Stimulated activated CD8-positive, alpha-beta memory T cell treated with anti-CD3 and anti-CD28 coated beads, Interleukin-2, amount 100 ng/mL, for 1 hour (primary cell): ENCODE measurements at places on chromosomes 3 and 15.

DNA sequence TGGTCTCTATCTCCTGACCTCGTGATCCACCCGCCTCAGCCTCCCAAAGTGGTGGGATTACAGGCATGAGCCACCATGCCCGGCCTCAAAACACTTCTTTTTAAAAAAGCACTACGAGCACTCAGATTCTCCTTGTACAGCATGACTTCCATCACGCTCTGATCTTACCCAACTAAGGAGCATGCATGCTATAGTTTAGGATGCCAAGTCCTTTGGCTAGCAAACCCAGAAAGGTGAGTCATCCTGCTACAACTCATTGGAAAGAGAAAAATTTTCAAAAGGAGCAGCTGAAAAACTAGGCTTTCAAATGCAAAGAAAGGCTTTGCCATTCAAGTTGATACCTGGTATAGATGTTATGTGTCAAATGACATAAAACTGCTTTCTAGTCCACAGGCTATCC, 70.3 kb upstream of the PRICKLE2 start:
- no peak for DNase-seq

DNA sequence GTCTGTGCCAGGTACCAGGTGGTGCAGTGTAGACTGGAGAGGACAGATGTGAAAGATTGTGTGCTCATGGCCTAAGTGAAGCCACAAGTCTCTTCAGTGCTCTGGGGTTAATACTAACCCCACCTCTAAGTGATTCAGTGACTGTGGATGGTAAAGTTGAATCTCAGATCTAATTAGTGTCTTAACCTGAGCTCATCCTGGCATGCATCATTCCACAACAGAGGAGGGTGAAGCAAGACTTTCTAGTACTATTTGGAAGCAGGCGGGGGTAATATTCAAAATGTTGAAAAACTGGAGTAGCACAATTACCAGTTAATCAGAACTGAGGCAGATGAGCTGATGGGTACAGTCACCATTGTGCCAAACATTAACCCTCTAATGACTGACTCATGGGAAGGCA, 2.8 kb upstream of the MESD start:
- no peak for DNase-seq

GRCh38 chr15:67922971-67923945, 83.4 kb upstream of the RNU6-1 start:
- DNase-seq: no peak

DNA sequence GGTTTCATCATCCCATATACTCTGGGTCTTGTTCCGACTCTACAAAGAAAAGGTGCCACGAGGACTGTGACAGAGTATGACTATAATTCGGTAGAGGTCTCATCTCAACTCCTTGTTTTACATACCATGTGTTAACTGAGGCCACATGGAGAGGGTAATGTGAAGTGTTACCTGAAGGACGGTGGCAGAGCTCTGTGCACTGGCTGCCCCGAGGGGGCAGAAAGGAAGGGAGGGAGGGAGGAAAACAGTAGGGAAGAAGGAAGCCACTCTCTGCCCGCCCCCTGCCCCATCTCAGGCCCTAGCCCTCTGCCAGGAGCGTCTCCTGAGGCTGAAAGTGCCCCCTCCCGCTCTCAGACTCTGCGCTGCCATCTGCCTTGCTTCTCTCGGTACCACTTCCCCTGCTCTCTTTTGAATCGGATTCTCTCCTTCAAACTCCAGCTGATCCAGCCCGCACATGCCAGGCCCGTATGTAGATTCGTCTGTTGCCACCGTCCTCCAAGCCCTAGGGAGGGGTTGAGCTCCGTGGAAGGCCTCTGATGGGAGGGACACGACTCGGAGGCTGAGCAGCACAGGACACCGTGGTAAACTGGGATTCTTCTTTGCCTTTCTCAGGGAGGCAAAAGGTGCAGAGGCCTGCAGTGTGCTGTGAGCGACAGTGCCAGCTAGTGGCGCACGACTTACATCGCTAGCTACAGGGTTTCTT, 70.5 kb upstream of the ATP10A start:
- peak; percentile 23 for DNase-seq

DNA sequence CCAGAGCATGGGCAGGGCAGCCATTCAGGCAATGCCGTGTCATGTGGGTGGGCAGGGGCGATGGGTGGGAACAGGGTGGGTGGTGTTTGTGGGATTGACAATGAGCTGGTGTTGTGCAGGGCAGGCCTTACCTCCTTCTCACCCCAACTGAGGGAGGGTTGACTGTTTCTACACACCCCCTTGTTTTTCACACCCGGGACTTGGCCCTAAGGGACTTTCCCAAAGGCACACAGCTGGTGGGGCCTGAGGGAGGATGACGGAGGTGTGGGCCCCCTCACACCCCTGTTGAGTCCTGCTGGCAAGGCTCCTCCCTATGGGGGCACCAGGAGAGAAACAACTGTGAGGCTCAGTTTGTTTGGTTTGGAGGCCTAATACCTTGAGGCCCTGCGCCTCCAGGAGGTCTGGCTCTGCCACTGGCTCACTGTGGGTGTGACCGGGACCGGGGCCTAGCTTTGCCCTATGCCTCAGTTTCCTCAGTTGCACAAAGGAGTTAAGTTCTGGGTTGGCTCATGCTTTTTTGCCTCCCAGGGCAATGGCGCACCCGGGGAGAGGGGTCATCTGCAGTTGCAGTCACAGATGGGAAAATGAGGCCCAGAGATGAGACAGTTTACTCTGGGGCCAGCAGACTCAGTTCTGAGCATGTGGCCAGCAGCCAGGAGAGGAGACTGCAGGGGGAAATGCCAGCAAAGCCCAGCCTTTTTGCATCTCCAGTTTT, 5.1 kb upstream of the DNAH1 start:
- peak; percentile 8 for DNase-seq

DNA sequence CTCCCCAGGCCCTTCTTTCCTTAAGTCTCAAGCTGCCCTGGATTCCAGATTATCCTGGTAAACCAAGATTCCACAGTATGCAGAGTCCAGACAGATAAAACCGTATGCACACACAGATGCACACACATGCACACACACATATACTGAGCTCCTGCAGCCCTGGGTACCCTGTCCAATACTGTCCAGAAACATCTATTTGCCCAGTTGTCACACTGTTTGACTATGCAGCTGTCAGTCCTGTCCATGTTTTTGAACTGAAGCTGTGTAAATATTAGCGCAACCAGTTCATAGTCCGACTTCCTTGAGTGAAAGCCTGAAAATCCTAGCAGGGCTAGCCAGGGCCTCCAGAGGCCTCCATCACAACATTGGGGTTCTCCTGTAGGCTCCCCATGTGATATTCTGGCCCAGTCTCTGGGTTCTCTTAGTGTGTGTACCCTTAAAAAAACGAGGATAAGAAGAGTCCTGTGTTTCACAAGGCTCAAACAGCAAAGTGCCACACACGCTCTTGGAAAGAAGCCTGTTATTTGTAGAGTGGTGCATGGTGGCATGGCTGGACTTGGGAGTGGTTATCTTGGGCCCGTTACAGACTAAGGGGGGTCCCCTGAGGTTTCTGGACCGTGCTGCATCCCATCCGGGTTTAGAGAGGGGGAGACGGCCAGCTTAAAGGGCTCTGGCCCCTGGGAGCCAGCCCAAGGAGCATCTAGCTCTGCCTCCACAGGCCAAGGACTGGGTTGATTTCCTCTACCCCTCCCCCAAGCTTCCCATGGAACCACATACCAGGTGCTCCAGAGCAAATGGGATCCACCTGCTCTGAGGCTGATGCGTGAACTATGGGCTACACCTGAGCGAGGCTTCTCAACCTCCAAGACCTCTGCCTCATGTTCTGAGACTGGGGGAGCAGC, 108.3 kb downstream of the IQSEC1 start:
- DNase-seq: no peak

GRCh38 chr15:68032672-68033071, 21.4 kb upstream of the PIAS1 start:
- no peak for DNase-seq

DNA sequence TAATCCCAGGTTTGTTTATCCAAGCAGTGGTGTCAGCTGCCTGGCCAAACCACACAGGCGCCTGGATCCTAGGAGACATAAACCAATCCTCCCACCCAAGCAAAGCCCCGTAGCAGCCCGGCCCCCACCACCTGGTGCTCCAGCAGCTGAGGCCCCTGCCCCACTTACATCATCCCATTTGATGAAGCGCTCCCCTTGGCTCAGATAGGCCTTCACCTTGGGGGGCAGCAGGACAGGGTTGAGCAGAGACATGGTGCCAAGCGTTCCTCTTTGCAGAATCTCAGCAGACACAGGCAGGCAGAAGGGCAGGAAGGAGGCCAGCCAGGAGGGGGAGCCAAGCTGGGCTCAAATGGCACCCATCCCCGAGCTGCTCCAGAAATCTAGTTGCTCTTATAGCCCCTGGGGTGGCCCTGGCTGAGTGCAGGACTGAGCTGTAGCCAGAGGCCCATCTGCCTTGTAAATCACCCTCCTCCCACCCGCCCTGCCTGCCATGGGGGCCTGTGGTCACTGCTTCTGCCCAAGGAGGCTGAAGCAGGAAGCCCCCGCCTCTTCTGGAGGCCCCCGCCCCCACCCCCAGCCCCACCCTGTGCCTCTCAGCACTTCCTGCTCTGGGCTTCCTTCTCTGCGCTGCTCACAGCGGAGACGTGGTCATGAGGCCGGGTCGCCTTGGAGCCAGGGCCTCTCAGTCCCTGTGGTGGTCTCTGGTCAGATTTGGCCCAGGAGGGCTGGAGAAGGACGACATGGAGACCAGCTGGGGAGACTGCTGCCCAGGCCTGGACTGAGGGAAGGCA, at the start of gene PLCB2:
TSS of gene PLCB2 (minus strand) at position 515 of the 791 bp plus-strand sequence. CDS start at position 252, 263 bp downstream.
- DNase-seq: peak; percentile 41

DNA sequence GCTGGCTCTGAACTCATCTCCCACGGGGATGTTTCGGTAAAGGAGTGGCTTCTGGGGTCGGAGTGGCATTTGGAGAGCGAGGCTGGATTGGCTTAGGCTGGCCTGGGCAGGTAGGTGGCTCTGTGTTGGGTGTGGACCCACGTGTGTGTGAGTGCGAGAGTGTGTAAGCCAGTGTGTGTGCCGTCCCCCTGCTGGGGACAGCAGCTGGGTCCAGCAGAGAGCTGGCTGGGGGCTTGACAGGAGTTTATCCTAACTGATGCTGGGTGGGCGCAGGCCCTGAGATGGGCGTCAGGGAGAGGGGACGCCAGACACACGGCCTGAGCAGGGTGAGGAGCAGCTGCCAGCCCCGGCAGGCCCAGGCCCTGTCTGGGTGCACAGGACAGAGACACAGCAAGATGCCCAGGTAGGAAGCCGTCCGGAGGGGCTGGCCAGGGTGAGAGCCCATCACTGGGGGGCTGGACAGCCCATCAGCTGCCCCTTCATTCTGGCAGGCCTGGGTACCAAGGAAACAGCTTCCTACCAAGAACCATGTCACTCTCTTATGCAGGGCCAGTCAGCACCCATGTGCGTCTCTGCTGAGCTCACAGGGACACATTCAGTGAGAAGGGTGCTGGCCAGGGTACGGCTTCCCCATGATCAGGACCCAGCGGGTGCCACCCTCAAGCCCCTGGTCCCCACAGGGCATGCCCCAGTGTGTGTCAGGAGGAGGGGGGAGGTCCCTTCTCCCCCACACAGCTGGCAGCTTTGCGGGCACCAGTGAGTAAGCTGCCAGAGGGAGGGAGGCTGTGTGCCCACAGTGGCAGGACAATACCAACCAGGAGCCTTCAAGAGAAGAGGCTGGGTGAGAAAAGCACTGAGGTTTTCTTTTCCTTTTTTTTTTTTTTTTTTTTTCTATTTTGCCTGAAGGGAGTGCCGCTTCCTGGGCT, 1.1 kb downstream of the PAK6 start:
- DNase-seq: no peak

- DNase-seq: peak; percentile 53
Observed at GRCh38 chr15:101242160-101242998, 9.5 kb downstream of the CHSY1 start.

DNA sequence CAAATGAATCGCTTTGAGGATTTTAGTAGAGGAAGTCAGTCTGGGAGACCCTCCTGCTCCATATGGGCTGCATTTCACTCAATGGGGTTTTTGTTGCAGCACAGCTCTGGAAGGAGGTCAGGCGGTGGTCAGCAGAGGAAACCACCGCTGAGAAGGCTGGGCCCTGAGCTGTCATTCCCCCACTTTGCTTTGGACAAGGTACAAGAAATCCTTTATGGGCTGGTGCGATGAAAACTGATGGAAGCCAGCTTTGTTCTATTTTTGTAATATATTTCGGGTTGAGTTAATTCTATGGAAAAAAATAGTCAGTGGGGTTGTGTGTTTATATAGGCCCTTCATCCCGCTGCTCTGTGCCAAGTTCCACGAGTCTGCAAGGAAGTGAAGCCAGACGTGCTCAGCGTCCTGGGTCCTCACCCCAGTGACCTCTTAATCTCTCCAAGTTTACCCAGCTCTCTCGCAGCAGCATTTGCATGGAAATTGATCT, 157.1 kb upstream of the TMC3 start:
- DNase-seq: no peak

GRCh38 chr3:9161811-9162210, 87.6 kb downstream of the SRGAP3 start:
- no peak for DNase-seq

DNA sequence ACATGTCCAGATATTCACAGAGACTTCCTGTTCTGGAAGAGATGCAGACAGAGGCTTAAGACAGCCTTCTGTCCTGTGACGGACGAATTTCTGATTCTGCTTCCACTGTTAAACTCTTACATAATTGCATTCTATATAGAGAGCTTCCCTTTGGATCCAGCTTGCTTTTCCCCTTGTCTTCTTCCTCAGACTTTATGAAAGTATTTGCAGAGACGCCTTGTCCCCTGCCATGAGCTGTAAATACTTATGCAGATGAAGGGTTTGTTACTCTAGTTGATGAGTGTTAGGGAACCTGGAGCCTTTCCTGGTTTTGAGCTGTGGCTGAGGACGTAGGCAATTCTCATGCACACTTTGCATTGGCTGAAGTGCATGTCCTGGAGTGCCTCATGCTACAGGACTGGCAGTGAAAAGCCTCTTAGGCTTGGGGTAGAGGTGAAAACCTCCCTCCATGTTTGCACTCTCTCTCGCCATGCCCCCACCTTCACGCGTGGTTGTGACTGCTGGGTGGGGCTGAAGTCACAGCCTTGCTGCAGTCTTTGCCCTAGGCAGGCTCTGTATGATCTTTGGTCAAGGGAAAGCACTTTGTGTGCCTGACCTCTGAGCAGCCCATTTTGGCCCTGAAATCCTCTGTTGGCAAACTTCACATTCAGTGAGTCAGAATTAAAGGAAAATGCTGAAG, 286.6 kb downstream of the PTPRG start:
- no peak for DNase-seq

DNA sequence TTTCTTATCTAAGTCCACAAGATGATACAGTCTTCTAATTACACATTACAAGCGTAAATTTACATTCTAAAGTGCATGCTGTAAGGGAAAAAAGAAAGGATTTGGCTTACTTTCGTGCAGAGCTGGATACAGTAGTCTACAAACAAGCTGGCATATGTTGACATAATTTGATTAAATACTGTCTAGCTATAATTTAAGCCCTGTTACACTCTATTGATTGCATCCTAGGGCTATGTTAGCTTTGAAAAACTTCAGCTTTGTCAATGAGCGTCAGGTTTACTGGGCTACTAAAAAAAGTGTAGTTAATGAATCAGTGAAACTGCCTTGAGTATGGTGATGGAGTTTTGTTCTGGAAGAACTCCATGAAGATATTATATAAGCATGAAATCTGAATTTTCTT, 24.5 kb upstream of the PLCL2 start:
- DNase-seq: no peak
